Aorta (tissue), 5 donors: ENCODE measurements at places on chromosomes 6 and 20. TPM values are rescaled to one million over a fixed set of nuclear protein-coding genes. Genes with fewer than 3 reads are reported as not detected.
A peak's percentile ranks its signal among the peaks of the same experiment; 100 is the strongest.

The NKX2-2 gene
- total RNA-seq: not detected

The FYN gene
- total RNA-seq: 162 TPM

GRCh38 chr20:36549628-36549941 is 8.3 kb downstream of the MYL9 start:
- no peak for DNase-seq

The ZNF391 gene
- 2.6 TPM for total RNA-seq

- DNase-seq: peak; percentile 53
Measured at GRCh38 chr20:5090191-5090590, 29.6 kb downstream of the PCNA start.
